RCC 7860 (cell line): ENCODE measurements at places on chromosomes 3 and 15.

GRCh38 chr15:88932271-88932874 is 19.2 kb upstream of the MFGE8 start:
- DNase-seq = no peak

DNA sequence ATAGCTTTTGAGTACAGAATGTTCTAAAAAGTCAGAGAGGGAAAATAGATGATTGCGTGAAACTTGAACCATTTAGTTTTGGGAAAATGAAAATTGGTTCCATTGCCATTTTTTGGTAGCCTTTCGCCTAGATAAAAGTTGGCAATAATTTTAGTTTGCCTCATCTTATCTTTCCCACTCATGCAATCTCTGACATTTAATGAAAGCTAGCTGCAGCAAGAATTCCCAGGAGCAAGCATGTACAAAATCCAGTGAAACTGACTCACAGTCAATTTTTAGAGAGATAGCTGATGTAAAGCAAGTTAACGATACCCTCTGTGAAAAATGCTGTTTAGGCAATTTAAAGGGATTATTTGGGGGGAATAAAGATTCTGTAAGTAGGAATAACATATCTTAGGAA is 797.4 kb downstream of the GRM7 start:
- DNase-seq = no peak

GRCh38 chr3:110697961-110698360 is 373.7 kb upstream of the NECTIN3 start:
- no peak for DNase-seq

DNA sequence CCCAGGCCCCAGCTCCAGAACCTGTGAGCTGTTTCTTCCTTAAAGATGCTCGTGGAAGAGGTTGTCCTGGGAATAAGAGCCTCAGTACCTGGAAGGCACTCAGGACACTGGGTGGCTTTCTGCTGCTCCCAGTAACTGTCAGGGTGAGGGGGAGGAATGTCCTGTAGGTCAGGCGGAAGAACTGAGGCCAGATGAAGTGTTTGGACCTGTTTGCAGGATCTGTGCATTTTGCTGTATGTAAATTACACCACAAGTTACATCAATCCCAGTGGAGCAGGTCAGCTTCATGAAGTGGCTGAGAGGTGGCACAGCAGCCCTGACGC is 27.1 kb downstream of the HDAC11 start:
- DNase-seq = no peak

- DNase-seq = no peak
Observed at GRCh38 chr15:46452297-46452820, 817.5 kb downstream of the SQOR start.

GRCh38 chr3:181711325-181712135 is at the start of gene SOX2:
Gene SOX2 (plus strand): TSS chr3:181711925. CDS start chr3:181712361, 436 bp downstream.
- DNase-seq = peak; percentile 61

DNA sequence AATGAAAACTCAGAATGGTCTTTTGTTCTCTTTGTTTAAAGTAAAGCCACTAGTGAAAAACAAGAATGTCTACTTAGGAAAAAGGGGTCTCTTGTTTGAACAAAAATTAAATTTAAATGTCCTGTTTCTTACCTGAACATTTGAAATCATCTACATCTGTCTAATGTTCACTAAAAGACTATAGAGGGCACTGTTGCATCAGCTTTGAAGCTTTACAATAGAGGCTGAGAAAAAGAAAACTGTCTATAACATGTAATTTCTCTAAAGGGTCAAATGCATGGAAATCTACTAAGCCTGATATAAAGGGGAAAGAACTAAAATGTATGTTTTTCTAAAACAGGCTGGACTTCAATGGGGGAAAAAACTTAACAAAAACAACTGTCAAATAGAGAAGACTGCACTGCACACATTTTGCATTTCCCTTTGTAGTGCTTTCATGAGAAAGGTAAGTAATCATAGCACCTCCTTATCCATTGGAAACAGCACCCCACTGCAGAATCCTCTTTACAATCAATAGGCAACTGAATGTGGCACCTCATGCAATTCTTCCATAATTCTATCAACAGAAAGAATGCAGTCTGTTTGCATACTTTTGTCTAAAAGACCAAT is 26.3 kb downstream of the DPH6 start:
- DNase-seq = peak; percentile 41

GRCh38 chr3:78154521-78155186 is 1114.8 kb downstream of the ROBO2 start:
- no peak for DNase-seq

DNA sequence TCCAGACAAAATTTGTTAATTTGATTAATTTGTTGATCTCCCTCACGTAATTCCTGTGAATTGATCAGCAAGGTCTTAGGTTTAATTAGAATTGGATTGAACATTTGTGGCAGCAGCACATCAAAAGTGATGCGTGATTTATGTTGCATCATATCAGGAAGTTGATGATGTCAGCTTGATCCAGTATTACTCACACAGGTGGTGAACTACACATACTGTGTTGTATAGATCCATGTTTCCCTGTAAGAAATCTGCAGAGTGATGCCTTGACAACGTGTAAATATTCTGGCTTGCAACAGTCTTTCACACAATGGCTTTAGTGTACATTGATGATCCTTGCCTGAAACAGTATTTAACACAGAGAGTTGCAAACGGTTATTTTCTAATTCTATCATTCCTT is 200.4 kb downstream of the ADAMTSL3 start:
- peak; percentile 46 for DNase-seq

- DNase-seq = no peak
Observed at GRCh38 chr3:121667333-121667732, 6.6 kb upstream of the HCLS1 start.

GRCh38 chr3:48716508-48716981 is 476 bp downstream of the IP6K2 start:
- no peak for DNase-seq

GRCh38 chr3:4841776-4842440 is 137.3 kb upstream of the BHLHE40 start:
- DNase-seq = no peak

- DNase-seq = no peak
Observed at GRCh38 chr3:125042725-125043406, 12.9 kb downstream of the HEG1 start.

DNA sequence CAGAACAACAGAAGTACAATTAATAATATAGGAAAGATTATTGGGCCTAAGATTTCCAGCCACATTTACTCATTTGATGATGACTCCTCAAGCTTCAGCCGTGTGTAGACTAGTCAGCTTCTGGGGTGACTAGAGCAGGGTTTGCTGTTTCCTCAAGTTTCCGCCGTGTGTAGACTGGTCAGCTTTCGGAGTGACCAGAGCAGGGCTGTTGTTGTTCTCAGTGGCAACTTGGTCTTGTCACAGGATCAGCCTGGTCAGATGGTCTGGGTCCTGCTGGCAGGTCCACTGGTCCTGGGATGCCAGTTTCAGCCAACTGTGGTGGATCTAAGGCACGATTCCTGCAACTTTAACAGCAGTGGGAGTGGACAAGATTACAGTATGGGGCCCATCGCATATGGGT is 21.8 kb upstream of the NOX5 start:
- no peak for DNase-seq

GRCh38 chr3:47611576-47611975 is 32.9 kb upstream of the CSPG5 start:
- DNase-seq = no peak

- no peak for DNase-seq
Observed at GRCh38 chr15:75578173-75578947, 755 bp downstream of the PTPN9 start.

DNA sequence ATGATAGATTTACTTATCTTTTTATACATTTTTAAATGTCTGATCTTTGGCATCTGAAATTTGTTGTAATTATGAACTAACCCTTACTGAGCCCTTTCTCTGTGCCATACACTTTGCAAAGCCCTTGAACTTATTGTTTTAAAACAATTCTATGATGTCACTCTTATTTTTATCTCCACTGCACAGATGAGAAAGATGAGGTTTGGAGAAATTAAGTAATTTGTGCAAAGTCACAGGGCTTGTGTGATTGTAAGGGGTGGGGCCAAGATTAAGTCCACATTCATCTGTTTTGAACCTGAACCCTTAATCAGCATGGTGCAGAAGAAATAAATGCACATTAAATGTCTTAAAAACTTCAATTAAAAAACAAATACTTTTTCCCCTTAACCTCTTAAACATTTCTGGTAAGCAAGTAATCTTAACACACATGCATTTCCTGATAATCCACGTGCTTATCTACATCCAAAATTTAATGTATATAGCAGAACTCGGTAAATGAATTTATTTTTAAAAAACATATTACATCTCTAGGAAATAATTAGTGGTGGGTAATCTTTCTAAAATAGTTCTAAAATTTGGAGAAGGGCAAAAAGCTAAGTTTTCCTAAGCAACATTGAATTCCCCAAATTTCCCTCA is 189.8 kb upstream of the TBC1D5 start:
- no peak for DNase-seq

- DNase-seq = peak; percentile 15
Observed at GRCh38 chr3:57757642-57758297, 1.7 kb downstream of the SLMAP start.

DNA sequence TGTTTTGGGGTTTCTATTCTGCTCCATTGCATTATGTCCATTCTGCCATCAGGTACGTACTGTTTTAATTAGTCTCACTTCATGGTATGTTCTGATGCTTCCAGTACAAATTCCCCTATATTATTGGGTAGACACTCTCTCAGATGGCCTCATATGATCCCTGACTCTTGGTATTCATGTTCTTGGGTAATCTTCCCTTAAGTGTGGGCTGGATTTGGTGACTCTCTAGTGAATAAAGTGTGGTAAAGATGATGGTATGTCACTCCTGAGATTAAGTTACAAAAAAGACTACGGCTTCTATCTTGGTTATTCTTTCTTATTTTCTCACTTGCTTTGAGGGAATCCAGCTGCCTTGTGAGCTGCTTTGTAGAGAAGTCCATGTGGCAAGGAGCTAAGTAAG is 89.6 kb upstream of the TBC1D5 start:
- DNase-seq = no peak

GRCh38 chr3:58353722-58354553 is 21.2 kb downstream of the PXK start:
- no peak for DNase-seq

DNA sequence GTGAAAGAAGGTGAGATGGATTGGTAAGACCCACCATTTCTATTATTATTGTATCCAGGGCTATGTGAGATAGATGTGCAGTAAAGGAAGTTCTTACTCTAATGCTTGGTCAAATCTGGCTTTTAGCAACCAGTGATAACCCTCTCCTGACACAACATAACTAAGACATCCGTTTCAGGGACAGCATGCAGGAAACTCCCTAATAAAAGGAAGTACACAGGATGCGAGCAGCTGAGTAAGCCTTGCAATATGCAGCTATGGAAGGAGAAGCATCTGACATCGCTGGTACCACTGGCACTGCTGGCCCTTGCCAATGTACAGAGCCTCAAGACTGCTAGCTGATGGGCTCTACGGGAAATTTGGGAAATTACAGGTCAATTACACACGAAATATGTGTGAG is 662.3 kb downstream of the NR2F2 start:
- DNase-seq = peak; percentile 14

- DNase-seq = no peak
Observed at GRCh38 chr15:71052356-71052755, 62.9 kb upstream of the THSD4 start.

DNA sequence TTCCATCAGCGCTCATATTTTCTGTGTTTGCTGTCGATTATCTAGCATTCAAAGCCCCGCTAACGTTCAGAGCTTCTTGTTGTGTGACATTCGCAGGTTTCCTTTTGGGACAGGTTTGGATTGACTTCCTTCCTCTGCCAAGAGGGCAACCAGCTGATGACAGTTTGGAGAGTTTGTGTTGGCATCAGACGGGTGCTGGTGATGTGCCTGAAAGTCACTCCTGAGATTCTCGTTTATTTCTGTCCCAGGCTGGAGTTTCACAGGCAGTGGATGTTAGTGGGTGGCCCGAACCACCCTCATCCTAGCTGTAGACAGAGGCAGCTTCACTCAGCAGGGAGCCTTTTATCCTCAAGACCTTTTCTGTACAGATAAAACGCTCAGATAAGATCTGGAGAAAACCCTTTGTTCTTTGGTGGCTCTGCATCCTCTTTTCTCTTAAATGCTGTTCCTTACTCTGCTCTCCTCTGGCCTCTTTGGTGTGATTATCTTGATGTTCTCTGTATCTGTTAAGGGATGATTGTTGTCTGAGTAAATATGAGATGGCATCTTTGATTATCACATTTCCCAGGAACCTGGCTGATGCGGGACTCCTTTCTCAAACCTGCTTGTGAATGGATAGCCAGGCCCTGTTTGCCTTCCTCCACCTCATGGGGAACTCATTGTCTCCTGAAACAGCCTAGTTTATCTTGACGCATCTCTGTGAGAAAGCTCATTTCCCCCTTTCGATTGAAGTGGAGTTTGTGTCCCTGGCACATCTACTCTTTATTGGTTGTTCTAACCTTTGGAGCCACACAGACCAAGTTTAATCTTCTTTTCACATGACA is 35.9 kb downstream of the CGNL1 start:
- DNase-seq = no peak

- peak; percentile 55 for DNase-seq
Observed at GRCh38 chr3:60579734-60580133, 671.5 kb downstream of the FHIT start.

GRCh38 chr15:65512807-65513416 is 4.6 kb downstream of the DPP8 start:
- DNase-seq = no peak

DNA sequence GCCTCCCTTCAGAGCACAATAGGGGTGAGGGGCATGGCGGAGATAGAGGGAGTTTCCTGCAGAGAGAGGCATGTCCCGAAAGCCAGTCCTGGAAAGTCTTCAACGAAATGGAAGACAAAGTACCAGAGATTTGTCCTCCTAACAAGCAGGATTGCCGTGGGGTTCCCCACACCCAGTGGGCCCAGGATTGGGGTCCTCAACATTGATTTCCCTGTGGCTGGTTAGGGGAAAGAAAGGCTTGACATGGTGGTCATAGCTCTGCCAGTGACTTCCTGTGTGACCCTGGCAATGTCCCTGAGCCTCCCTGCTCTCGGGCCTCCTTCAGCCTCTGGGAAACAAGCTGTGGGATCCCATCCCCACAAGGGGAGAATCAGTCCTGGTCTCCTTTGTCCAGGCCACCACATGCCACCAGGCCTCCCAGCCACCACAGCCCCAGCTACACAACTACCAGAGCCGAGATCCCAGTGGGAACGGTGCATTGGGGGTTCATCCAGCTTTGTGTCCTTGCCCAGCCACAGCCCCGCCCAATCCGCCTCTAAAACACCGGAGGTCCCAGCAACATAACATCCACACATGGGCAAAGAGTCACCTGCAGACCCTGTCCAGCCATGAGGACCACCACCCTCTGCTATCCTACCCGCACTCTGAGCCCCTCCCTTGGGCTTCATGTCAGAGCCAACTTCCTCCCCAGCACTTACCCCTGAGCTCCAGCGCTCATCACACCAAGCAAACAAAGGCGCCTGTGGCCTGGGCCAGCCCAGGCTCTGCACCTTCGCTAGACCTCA is 63.0 kb downstream of the ADAMTS17 start:
- no peak for DNase-seq

GRCh38 chr3:97823046-97824004 is 1.5 kb downstream of the CRYBG3 start:
- DNase-seq = no peak

DNA sequence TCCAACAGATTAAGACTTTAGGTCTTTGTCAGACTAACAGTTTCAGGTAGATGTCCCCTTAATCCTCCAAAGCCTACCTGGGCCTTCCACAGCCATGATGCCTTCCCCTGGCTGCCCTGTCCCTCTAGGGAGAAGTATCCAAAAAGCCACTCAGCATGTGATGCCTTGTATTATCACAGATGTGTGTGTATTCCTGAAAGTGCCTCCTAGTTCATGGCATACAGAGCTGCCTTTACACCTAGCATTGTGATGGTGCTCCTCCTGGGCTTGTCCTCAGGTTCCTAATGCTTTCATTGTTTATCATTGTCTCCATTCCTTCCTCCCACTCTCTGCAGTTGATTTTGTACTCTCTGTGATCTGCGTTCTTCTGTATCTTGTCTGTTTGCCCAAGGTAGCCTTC is 43.6 kb downstream of the CMSS1 start:
- no peak for DNase-seq
